Inflammatory macrophage treated with lipopolysaccharide for 1 hour (primary cell): ENCODE measurements at places on chromosomes 13 and 19.

GRCh38 chr13:46761174-46761573, 35.8 kb downstream of the ESD start:
- DNase-seq: no peak

GRCh38 chr19:54275951-54276350, 5.0 kb downstream of the LILRB2 start:
- DNase-seq: no peak

GRCh38 chr19:55482967-55483705, 1.9 kb upstream of the NAT14 start:
- no peak for DNase-seq

- DNase-seq: peak; percentile 16
These were observed 12.6 kb downstream of the CD37 start for GRCh38 chr19:49347835-49348234.

- DNase-seq: no peak
These were observed 11.9 kb downstream of the CEACAM21 start for GRCh38 chr19:41587838-41588210.

- DNase-seq: no peak
These were observed 7.1 kb upstream of the WDR18 start for GRCh38 chr19:977058-977464.

- DNase-seq: peak; percentile 57
These were observed 3.6 kb upstream of the GNG8 start for GRCh38 chr19:46639358-46640182.

GRCh38 chr13:72431981-72432682, 295.3 kb downstream of the MZT1 start:
- DNase-seq: no peak

DNA sequence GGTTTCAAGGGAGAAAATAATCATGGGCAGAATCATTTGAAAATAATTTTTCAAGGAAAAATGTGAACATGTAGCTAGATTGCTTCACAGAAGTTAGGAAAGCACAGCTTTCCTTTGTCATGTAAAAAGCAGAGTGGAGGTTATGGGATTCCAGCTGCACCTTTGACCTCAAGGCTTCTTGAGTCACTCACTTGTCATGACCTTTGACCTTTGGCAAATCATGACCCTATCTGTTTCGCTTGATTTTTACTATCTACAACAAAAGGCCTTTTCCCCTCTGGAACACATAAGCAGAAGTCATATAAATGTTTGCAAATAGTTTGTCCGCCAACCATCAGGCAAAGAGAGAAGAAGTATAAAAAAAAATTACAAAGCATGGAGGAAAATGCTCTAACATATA, 210.7 kb upstream of the MIR17HG start:
- DNase-seq: no peak

GRCh38 chr13:113083402-113084061, 22.1 kb upstream of the F7 start:
- DNase-seq: no peak

- DNase-seq: no peak
These were observed 113.6 kb downstream of the ATP11A start for GRCh38 chr13:112803422-112803821.

- DNase-seq: peak; percentile 96
These were observed 443.9 kb downstream of the FGF9 start for GRCh38 chr13:22114630-22115311.

- DNase-seq: no peak
These were observed 3.4 kb downstream of the URI1 start for GRCh38 chr19:29945433-29945832.

DNA sequence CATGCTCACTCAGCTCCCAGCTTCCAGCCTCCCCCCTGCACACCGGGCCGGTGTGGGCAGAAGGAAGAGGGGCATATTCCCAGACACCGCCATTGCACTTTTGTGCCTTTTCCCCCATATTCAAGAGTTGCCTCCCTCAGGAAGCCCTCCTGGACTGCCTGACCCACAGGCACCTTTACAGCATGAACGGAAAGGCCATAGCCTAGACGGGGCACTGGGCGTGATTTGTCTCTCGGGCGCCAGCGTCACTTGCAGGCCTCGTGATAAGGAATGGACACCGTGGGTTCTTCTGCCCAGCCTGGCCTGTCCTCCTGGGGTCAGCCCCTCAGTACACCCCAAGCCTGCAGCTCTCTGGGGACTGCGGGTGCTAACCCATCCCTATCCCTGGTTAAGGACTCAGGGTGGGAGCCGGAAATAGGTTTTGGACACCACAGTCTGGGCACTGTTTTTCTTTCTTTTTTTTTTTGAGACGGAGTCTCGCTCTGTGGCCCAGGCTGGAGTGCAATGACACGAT, 933 bp upstream of the UQCR11 start:
- no peak for DNase-seq

DNA sequence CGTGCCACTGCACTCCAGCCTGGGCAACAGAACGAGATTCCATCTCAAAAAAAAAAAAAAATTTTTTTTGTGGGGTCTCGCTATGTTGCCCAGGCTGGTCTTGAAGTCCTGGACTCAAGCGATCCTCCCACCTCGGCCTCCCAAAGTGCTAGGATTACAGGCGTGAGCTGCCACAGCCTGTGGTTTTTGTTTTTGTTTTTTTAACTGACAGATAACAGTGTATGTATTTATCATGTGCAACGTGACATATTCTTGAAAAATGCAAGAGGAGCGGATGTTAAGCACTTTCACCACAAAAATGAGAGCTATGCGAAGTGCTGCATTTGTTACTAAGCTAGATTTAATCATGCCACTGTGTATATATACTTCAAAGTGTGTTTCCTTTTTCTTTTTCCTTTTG, 49.0 kb downstream of the ARHGEF18 start:
- DNase-seq: no peak

DNA sequence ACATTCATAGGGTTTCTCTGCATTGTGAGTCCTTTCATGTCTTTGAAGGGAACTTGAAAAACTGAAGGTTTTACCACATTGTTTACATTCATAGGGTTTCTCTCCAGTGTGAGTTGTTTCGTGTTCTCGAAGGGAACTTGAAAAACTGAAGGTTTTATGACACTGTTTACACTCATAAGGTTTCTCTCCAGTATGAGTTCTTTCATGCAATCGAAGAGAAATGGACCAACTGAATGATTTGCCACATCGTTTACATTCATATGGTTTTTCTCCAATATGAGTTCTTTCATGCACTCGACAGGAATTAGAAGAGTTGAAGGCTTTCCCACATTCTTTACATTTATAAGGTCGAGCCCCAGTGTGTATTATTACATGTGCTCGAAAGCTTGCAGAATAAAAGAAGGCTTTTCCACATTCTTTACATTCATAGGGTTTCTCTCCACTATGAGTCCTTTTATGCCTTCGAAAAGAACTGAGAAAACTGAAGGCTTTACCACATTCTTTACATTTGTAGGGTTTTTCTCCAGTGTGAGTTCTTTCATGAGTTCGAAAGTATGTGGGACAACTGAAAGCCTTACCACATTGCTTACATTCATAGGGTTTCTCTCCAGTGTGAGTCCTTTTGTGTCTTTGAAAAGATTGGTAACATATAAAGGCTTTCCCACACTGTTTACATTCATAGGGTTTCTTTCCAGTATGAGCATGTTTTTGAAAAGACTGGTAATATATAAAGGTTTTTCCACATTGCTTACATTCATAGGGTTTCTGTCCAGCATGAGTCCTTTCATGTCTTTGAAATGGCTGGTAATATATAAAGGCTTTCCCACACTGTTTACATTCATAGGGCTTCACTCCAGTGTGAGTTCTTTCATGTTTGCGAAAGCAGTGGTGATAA, 20.7 kb downstream of the ZNF14 start:
- no peak for DNase-seq

DNA sequence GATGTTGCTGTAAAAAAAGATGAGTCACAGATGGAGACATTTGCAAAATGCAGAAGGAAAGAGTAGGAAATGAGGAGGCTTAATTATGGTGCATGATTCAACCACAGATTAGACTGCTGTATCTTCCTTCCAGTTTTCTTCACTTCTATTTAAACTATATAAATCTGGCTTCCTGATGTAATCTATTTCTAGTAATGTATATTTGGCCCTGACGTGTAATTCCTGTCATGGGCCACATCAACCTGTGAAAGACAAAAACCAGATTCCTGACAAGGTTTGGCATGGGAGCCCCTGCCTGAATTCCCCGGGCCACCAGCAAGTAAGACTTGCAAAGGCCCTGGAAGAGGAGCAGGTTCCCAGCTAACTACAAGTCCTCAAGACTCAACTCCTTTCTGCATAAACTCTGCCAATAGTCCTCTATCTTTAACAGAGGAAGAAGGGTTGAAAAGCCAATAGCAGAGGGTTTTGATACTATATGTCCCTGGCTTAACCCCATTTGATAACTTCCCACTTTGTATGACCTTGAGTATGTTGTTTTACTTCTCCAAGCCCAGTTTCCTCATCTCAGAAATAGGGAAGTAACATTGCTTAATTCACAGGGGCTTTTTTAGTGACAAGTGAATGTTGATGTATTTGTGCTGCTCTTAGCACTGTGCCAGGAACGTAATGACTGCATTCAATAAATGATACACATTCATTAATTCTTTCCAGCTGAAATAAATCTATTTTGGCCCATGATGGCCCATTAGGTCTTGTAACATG, 172.7 kb downstream of the SPRY2 start:
- DNase-seq: peak; percentile 88

- DNase-seq: no peak
These were observed 17.9 kb upstream of the CSNK1A1L start for GRCh38 chr13:37123337-37123736.

DNA sequence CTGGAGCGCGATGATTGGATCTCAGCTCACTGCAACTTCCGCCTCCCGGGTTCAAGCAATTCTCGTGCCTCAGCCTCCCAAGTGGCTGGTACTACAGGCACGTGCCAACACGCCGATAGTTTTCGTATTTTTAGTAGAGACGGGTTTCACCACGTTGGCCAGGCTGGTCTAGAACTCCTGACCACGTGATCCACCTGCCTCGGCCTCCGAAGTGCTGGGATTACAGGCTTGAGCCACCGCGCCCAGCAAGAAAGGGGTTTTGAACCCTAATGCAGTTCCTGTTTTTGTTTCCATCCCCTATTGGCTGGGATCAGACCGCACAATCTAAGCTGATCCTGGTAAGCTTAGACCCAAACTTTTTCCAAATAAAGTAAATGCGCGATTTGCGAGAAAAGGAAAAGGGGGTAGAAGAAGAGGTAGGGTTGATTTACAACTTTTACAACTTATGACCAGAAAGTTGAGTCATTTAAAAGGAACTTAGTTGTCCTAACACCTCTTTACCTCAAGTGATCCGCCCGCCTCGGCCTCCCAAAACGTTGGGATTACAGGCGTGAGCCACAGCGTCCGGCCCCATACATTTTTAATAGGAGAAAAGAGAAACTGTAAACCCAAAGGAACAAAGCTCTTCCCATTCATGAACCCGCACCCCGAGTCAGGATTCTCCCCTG, 764 bp downstream of the ZNF626 start:
- DNase-seq: no peak

DNA sequence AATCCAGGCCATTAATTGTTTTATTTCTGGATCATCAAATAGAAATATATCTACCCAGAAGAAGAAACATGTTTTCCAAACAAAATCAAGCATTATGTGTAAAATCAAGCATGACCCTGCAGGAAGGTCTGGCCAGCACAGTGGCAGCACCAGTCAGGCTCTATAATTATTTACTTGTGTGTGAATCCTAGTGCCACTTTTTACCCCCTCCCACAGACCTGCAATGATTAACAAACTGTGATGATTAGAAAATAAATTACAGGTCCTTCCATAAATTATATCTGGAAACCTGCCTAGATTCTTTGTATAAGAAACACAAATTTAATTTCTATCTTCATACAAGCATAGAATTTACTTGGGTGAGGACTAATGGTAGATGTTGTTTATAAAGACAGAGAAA, 186.1 kb downstream of the GPC6 start:
- no peak for DNase-seq

DNA sequence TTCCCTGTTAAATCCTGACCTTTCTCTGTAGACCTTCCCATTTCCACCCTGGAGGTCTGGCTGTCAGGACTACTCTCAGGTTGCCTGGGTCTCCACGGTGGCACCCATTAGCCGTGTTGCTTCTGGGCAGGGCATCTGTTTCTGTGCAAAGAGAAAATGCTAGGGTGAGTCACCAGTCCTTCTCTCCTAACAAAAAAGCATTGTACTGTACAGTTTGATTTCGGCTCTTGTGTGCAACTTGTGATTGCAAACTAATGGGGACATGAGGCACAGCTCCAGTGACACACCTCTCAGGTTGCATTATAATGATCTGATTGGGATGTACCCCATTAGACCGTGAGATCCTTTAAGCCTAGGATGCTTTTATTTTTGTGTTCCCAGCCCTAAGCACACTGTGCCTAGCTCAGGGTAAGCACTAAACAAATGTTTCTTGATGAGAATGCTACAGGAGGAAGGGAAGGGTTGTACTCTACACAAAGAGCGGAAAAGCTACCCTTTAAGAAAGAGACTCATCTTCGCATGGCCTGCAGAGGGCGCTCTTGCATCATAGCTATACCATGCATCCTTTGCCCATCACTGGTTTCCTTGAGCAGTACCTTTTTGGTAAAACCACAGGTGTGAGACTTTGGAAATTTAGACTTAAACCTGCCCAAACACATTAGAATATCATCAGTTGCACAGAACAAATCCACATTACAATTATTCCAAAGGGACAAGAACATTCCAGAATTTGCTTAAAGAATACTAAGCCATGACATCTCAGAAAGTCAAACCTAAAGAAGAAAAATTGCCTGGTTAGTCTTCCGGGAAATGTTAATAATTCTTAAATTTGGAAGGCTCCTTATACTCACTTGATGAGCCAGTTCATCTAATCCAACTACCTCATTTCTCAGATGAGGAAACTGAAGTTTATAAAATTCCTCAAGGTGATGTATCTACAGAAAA, 20.3 kb upstream of the TRIM13 start:
- peak; percentile 35 for DNase-seq

GRCh38 chr13:89899302-89900103, 1448.0 kb upstream of the MIR17HG start:
- no peak for DNase-seq

GRCh38 chr19:45439569-45440258, 16.0 kb upstream of the ERCC1 start:
- DNase-seq: peak; percentile 78

DNA sequence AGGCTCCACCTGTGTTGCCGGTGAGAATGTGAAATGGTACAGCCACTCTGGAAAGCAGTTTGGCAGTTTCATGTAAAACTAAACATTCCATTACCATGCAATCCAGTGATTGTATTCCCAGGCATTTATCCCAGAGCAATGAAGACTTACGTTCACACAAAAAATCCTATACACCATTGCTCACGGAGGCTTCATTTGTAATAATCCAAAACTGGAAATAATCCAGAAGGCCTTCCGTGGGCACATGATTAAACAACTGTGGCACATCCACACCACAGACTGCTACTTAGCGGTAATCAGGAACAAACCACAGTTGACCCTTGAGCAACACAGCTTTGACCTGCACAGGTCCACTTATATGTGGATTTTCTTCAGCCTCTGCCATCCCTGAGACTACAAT, 339.7 kb downstream of the MTUS2 start:
- DNase-seq: no peak

DNA sequence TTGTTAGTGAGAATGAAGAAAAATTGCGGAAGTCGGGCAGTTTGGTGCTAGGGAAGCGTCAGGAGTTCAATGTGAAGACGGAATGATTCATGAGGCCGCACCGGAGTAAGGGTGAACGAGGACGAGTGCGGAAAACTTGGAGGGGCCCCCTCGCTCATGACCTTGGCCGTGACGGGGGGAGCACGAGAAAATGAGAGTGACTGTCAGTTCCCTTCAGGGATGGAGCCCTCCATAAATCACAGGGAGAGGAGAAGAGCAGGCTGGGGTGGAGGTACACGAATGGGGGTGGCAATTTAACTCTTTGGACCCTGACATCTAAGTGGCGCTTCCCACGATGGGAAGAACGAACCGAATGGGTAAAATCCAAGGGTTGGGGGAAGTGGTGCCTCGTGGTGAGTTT, 486.4 kb downstream of the TSHZ3 start:
- no peak for DNase-seq

- DNase-seq: no peak
These were observed 51.1 kb upstream of the CYP4F8 start for GRCh38 chr19:15563931-15564330.
